ENCODE measurements at places on chromosomes 1 and 21.

- no peak for DNase-seq
These were observed 2.0 kb downstream of the CR1 start for GRCh38 chr1:207497941-207498340.

DNA sequence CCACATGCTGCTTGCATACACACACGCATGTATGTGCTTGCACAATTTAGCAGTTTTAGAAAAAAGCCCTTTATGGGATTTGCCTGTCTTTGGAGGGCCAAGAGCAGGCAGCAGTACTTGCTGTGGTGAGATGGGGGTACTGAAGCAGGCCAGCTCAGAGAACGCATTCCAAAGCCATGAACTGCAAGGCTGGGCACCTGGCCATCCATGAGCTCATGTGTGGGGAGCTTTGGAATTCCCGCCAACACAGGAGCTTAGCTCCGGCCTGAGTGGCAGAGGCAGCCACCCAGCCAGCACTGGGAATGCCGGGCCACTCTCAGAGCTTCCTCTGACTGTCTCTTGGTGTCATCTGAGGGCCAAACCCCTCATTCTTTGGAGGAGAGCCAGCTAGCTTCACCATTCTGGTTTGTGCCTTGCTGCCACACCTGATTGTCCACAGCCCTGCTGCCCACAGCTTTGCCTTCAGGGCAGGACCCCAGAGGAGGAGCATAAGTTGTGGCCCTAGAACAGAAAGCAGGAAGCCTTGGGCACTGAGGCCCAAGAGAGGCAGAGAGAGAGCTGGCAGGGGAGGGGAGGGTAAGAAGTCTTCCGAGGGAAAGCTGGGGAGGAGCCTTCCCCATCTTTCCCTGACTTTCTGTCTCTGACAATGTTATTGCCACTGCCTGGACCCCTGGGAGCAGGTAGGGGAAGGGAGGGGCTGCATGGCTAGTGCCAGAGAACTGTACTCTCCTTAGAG is 92.1 kb upstream of the POU3F1 start:
- no peak for DNase-seq

GRCh38 chr1:31011719-31012118 is 53.8 kb downstream of the PUM1 start:
- DNase-seq = no peak

DNA sequence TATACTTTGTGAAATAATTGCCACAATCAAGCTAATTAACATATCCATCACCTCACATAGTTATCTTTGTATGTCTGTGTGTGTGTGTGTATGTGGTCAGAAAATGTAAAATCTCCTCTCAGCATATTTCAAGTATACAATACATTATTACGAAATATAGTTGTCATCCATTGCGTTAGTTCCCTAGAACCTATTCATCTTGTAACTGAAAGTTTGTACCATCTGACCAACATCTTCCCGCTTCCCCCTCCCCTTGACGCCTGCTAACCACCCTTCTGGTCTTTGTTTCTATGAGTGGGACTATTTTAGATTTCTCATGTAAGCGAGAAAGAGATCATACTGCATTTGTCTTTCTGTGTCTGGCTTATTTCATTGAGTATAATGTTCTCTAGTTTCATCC is 455.3 kb downstream of the KCNT2 start:
- DNase-seq = peak; percentile 84

DNA sequence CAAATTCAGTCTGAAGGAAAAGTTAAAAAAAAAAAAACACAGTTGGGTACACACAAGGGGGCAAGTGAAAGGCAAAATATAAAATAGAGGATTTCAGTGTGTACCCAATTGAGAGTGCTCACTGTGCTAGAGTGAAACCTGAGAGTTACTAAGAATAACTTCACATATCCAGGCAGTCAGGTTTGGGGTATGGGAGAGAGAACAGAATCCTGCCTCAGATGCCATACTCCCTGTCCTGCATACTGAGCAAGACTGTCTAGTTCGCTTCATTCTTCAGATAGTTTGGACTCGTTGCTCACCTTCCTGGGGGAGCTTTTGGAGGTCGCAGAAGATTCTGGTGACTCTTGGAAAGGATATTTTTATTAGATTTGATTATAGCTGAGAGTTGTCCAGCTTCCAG is 20.4 kb downstream of the CEP85 start:
- no peak for DNase-seq

All from OCI-M1 (cell line).